CD8-positive, alpha-beta T cell (primary cell): ENCODE measurements at places on chromosomes 11 and 22.

DNA sequence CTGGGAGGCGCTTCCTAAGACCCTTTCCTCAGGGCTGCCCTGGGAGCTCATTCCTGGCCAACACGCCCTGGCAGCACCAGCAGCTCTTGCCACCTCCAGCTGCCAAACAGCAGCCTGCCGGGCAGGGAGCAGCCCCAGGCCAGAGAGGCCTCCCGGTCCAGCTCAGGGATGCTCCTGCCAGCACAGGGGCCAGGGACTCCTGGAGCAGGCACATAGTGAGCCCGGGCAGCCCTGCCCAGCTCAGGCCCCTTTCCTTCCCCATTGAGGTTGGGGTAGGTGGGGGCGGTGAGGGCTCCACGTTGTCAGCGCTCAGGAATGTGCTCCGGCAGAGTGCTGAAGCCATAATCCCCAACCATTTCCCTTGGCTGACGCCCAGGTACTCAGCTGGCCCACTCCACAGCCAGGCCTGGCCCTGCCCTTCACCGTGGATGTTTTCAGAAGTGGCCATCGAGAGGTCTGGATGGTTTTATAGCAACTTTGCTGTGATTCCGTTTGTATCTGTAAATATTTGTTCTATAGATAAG is 7.6 kb downstream of the SLC39A13 start:
- DNase-seq: no peak

DNA sequence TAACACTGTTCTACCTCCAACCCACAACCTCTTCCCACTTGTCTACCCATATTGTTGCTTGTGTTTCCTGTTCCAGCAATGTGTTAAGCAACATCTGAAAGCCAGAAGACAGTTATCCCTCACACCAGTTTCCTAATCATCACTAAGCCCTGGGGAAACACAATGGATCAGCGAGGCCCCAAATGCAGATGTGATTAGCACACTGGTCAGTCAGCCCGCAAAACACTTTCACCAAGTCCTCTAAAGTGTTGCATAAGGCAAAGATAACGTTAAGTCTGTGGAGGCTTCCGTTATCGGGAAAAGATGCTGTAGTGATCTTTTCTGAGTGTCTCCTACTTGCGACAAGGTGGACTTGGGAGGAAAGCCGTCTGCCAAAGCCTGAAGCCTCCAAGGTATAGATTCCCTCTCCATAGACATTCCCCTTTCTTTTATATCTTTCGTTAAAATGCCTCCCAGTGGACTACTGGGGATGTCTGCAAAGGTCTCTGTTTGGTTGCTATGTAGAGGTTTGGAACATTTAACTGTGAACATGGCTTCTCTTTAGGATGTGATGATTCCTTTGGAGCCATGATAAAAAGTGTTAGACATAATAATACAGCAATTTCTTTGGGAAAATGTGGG is at the start of gene MS4A3:
MS4A3 (plus strand) TSS at position 317 of the 621 bp plus-strand sequence. CDS start 4,496 bp downstream, outside the sequence.
- no peak for DNase-seq

DNA sequence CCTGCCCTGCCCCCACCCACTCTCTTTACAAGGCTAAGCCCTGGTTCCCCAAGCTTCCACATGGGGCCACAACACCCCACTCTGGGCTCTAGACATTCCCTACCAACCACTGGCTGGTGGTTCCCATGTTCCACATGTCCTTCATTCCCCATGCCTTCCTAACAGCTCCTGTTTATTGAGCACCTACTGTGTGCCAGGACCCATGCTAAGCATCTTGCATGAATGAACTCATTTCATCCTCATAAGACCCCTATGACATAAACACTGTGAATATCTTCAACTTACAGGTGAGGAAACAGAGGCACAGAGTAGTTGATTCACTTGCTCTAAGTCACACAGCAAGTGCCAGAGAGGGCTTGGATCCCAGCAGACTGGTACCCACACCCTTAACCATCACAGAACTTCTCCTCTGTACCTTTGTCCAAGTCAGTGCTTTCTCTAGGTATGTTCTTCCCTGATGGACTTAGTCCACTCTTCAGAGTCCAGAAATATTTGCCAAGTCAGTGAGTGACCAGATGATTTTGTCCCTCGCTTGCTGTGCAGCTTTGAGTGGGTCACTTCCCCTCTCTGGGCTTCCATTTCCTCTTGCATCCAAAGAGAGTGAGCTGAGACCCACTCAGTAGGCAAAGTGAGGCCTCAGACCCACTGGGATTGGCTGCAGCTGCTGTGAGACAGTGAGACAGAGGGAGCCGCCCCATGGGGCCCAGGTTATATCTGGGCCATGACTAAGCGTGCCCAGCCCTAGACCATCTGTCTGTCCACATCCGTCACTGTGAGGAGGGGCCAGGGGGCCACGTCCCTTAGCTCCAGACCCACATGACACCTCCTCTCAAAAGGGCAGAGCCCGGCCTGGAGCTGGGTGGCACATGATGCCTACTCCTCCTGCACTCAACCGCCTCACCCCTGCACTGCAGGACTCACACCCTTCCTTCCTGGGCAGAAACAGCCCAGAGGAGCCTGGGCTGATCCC is 132.4 kb downstream of the MN1 start:
- no peak for DNase-seq

DNA sequence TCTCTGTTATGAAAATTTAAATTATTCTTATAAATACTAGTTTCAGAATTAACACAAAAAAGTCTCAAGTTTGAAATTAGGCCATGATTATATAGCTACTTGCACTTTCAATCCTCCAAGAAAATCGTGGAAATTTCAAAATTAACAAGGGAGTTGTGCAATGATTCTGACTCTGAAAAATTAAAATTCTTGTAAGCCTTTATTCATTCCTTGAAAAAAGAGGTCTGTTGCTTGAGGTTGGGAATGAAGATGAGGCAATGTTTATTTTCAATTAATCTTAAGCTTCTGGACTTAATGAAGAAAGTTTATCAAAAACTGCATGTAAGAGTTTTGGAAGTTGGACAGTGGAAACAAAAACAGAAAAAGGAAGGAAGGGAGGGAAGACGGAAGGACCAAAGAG is 128.2 kb upstream of the FIBIN start:
- DNase-seq: no peak

- DNase-seq: no peak
Observed at GRCh38 chr11:119400860-119401259, 19.4 kb upstream of the USP2 start.

DNA sequence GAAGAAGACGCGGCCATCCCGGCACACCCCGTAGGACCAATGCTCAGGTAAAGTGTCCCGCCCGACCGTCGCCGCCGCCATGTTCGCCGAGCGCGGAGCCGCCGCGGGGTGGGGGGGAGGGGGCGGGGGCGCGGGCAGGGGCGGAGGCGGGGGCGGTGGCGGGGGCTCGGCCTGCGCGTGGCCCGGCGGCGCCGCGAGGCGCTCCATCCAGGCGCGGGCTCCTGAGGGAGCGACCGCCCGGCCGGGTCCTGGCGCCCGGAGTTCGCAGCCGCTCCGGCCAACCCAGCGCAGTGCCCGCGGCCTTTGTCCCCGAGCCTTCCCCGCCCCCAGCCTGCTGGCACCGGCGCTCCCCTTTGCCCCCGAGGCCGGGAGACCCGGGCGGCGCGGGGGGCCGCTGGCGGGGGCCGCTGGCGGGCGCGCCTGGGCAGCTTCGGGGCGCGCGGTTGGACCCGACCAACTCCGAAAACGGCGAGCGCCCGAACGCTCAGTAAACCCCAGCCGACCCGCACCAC is at the start of gene PLEKHA7:
PLEKHA7 (minus strand) TSS at position 94 of the 512 bp plus-strand sequence; CDS start at position 81, 13 bp downstream.
- DNase-seq: no peak

DNA sequence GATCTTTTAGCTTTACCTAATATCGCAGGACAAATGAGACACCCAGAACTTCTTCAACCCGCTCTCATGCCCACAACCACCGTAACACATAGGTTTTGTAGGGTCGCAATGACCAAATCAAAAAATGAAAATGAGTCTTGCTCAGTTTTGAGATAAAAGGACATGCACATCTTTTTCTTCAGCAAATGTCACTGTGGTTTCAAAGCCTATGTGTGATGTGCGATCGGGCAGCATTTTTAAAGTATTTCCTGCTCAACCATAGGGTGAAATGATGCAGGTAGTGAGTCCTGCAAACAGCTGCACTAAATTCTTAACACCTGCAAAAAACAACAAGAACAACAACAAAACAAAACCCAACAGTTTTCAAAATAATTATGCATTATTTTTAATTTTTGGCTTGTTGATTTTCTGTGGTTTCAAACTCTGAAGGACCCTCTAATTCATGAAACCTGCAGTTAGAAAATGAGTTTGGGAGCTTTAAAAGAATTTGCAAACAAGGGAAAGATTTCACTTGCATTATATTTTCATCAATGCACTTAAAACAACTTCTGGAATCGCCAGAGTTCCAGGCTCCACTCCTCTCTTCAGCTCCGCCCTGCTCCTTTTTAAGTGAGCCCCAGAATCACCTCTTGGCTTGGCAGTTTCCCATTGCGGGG is 79.4 kb downstream of the PRR5L start:
- DNase-seq: peak; percentile 49

GRCh38 chr11:1935156-1936071 is 11.7 kb upstream of the MRPL23 start:
- peak; percentile 13 for DNase-seq

GRCh38 chr11:44417731-44418455 is 108.0 kb upstream of the ALX4 start:
- no peak for DNase-seq

- no peak for DNase-seq
Observed at GRCh38 chr11:131284041-131284440, 86.4 kb upstream of the NTM start.

DNA sequence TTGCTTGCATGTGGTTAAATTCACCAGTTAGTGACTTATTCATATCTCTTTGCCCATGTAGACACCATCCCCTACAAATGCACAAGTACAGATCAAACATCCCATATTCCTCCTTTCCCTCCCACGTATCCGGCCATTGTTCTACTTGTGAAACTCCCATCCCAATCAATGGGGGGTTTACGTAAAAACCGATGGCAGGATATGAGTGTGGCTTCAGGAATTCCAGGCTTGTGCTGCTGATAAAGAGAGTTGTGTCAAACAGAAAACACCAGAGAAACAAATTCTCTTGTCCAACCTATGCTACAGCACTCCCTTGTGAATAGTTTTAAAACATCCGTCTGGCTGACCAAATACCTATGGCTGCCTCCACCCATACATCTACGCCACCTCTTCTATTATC is 15.5 kb downstream of the FLI1 start:
- no peak for DNase-seq

GRCh38 chr11:60077981-60078380 is 10.5 kb upstream of the MS4A2 start:
- no peak for DNase-seq

DNA sequence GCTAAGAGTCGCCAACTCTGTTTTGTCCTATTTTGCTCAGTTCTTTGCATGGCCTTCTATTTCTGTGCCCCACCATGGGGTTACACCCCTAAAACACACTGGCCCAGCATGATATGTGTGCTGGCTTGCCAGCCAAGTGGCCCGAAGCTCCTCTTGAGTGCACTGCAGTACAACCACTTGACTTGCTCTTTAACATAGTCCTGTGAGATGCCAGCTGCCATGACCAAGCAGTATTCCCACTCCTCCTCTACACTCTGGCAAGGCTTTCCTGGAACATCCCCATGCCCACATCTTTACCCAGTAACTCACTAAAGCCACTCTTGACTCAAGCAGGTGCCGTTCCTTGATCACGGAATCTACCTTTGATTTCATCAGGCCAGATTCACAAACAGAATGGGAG is 102.9 kb upstream of the GAL start:
- DNase-seq: no peak

- no peak for DNase-seq
Observed at GRCh38 chr11:19012636-19013035, 47.9 kb downstream of the MRGPRX2 start.

DNA sequence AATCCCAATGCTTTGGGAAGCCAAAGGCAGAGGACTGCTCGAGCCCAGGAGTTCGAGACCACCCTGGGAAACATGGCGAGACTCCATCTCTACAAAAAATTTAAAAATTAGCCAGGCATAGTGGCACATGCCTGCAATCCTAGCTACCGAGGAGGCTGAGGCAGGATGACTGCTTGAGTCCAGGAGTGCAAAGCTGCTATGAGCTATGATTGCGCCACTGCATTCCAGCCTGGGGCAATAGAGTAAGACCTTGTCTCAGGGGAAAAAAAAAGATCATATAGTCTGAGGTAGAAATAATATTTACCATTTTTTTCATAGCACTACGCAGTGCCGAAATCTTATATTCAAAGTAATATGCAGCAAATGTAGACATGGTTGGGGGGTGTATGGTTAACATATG is 47.8 kb downstream of the MRTFA start:
- no peak for DNase-seq

GRCh38 chr22:28808716-28809355 is 8.5 kb upstream of the XBP1 start:
- no peak for DNase-seq

GRCh38 chr11:35214792-35215193 is 75.8 kb downstream of the CD44 start:
- peak; percentile 51 for DNase-seq

- DNase-seq: no peak
Observed at GRCh38 chr11:17459236-17459896, 17.3 kb downstream of the ABCC8 start.

DNA sequence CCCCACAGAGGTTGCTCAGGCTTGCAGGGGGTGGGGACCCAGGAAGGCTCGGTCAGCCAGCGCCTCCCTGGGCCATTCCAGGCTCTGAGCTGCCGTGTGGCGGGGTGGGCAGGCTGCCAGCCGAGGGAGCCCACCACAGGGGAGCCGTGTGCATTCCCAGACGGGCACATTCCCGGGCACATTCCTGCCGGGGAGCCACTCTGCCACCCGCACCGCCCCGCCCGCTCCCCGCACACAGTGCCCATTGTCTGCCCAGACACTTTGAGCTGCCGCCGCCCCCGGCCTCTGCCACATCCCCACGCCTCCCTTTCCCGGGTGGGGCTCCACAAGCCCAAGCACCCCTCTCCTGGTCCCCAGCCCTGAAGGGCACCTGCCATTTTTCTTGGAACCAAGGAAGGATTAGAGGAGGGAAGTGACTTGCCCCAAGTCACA is 27.4 kb downstream of the RPL3 start:
- no peak for DNase-seq
